AML-193 (cell line): ENCODE measurements at places on chromosomes 7 and 10.

GRCh38 chr10:63637901-63638327 lies 116.7 kb downstream of the REEP3 start:
- no peak for DNase-seq

GRCh38 chr7:14807507-14807906 lies 95.0 kb downstream of the DGKB start:
- DNase-seq, result no peak

DNA sequence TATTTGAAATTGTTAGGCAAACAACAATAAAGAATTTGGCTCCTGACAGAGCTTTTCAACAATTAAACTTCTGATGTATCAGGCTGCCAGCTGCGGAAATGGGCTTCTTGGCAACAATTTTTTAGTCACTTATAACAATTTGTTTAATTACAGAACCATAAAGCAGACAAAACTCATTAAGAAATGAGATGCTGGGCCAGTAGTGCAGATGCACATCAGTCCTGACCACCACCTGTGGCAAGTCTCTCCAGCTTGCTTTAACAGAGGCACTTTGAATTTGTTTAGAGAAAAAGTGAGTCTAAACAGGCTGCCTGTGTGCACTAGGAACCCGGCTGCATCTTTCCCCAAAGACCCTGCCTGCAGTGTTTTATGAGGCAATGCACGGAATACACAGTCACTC lies 1124.4 kb downstream of the NXPH1 start:
- no peak for DNase-seq

DNA sequence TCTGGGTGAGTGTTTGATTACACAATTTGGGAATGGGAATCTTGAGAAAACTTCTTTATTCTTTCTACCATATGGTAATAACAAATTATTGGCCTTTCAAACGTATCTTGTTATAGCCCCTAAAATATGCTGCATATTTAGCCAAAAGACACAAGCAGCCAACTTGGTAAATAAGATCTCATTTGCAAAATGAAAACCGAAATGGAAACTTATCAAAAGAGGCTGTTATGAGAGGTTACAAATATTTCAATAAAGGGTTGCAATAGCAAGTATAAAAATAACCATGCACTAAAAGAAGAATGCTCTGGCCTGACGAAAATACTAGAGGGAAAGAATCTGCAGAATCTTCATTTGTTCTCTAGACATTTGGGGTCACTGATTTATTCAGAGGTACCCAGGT lies 259.5 kb upstream of the LRRN3 start:
- DNase-seq, result no peak

DNA sequence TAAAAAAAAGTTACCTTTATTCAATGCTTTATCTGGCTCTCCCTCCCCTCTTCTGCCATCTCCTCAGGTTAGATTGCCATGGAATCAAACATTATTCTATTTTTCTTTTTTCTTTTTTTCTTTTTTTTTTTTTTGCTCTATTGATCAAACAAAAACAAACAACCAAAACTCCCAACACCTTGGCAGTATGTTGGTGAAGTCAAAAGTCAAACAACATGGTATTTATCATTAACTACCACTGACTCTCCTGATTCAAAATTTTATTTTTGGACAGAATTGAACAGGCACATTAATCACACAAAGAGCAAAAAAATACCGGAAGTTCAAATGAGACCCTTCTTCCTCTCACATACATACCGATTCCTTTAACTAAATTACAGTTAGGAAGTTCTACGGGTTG lies 6.4 kb downstream of the PON1 start:
- no peak for DNase-seq

DNA sequence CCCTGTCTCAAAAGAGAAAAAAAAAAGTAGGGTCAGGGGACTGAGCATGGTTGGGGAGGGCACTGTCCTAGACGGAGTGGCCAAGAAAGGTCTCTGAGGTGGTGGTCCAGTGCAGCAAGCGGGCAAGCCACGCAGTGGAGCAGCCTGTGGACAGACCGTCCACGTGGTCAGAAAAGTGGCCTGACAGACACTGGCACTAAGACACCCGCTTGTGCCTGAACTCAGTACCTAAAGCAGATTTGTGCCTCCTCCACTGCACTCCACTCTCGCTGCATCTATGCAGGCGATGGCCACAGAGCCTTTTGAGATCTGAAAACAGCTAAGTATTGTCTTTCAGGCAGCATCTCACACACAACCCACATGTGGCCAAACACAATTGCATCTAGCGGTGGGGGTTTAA lies 8.8 kb downstream of the ASB10 start:
- no peak for DNase-seq

GRCh38 chr10:62996925-62997324 lies 136.2 kb upstream of the NRBF2 start:
- DNase-seq, result no peak

DNA sequence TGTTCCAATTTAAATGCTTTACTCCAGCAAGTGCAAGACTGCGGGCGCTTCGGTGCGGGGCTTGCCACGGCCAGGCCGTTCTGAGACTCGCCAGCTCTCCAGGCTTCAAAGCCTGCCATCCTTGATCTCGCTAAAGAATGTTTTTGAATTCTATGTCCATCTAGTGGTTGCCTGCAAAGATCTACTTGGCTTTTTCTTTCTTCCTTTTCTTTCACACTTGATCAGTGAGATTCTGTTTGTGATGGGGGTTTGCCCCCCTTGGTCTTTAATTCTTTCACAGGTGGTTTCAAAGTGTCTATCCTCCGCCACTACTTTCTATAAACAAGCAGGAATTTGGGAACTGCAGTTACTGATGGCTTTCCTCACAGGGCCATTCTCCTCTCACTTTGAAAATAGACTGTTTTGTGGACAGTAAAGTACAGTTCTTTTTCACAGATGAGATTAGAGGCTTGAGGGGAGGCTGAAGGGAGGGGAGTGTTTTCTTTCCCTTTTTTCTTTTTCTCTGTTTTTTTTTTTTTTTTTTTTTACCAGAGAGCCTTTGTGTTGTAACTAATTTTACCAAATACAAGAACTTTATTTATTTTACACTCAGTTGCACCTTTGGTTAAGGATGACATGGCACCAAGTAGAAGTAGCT lies 15.2 kb upstream of the FBXW4 start:
- no peak for DNase-seq

DNA sequence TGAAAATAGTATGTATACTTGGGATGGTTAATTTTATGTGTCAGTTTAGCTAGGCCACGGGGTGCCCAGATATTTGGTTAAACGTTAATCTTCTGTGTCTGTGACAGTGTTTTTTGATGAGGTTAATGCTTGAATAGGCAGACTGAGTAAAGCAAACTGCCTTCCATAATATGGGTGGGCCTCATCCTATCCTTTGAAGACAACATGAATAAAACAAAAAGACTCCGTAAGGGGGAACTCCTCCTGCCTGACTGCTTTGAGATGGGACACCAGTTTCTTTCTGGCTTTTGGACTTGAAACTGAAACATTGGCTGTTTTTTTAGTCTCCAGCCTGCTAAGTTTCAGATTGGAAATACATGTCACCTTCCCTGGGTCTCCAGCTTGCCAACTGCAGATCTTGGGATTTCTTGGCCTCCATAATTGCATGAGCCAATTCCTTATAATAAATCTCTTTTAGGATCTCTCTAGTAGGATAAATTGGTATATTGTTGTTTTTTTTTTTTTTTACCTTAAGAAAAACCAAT lies 59.9 kb upstream of the GLCCI1 start:
- DNase-seq, result no peak

- peak; percentile 39 for DNase-seq
Measured at GRCh38 chr10:87818505-87819288, 671 bp upstream of the ATAD1 start.

DNA sequence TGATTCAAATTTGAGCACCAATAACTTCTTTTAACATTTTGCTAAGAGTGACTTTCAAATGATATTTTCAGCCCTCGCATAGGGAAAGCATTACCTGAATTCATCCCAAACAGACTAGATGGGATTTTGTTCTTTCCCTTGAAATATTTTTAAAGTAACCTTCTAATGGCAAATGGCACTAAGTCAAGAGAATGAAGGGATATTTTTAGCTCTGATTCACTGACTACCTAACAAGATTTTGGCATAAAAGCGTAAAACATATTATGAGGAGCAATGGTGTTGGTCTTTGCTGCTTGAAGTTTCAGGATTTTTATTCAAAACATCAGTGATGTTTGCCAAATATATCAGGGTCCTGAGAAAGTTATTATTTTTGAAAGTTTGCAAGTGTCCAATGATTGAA lies 290.3 kb downstream of the CDK14 start:
- no peak for DNase-seq

GRCh38 chr10:124700293-124701037 lies 43.7 kb downstream of the FAM53B start:
- DNase-seq, result no peak

DNA sequence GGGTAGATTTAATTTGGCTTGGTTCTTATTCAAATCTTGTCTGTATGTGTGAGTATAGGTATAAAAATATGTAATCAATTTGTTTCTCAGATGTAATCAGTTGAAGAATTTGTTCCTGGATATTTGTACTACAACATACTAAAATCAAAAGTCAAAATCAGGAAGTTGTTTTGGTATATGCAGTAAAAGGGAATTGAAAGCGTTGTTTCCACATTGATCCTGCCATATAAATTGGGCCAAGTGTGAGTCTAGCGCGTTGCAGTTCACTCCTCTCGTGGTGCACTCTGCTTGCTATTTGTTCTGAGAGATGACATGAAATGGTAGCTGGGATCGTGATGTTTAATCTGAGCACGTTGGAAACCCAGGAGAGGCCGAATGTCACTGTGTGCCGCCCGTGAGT lies 55.9 kb downstream of the SHH start:
- no peak for DNase-seq

GRCh38 chr10:11179516-11180105 lies 161.9 kb downstream of the CELF2 start:
- no peak for DNase-seq

- DNase-seq, result no peak
Measured at GRCh38 chr10:120455004-120455403, 2.0 kb upstream of the PLPP4 start.

GRCh38 chr10:115854740-115855435 lies 418.1 kb downstream of the GFRA1 start:
- no peak for DNase-seq

GRCh38 chr7:4190010-4190981 lies 491.8 kb upstream of the FOXK1 start:
- no peak for DNase-seq

- no peak for DNase-seq
Measured at GRCh38 chr10:8588135-8588534, 533.6 kb downstream of the GATA3 start.

DNA sequence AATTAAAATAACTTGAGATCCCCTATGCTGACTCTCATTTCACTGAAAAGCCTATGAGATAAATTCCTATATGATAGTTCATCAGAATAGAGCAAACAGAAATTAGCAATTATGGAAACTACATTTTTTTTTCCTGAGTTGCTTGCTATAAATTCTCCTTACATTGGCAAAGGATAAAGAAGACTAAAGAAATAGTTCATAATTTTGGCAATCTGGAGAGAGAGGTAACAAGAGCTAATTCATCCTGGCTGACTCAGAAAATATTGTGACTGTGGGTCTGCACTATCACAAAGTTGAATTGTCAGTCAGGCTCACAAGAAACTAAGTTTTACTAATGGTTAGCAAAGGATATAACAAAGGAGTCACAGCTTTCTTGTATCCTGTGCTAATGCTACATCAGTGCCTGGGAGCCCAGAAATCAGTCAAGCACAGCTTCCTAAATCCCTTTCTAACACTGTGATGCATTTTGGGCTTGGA lies 483.0 kb downstream of the MAGI2 start:
- DNase-seq, result no peak

- DNase-seq, result no peak
Measured at GRCh38 chr10:76236356-76236755, 804.9 kb downstream of the LRMDA start.

DNA sequence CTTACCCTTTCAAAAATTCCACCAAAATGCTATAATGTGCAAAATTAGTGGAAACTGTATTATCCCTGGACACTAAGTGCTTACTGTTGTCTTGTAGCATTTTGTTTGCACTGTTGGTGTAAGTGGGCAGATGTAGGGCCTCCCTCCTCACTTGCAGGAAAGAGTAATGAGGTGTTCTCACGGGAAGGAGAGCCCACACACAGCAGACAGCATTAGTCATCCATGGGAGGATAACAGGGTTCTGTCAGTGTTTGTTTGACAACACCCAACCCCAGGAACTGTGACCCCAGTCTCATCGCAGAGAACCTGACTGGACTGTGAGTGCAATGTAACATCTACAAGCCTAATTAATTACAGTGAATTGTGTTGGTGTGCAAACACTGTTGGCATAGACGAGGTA lies 58.7 kb upstream of the VSTM2A start:
- DNase-seq, result no peak

DNA sequence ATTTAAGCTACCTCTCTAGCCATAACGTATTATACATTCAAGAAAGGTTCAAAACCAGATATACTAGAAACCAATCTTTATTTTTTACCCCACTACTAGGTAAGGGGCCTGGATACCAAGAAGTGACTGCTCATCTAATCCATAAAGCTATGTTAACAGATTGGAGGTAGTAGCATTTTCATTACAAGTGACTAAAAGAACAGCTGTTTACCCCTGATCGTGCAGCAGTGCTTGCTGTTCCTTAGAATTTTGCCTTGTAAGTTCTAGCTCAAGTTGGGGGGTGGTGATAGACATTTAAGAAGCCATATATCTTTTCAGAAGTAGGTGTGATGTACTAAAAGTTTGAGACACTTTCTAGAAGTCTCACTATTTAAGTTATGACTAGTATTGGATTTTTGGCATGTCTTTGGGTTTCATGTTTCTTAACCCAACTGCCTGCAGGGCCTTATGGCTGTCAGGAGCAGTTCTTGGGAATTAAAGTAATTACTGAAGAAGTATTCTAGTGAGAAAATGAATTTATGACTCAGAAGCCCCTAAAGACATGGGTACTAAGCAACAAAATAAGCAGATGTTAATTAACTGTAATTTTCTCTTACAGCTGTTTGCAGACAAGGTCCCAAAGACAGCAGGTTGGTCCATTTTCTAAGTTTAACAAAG lies 2.3 kb downstream of the PPIA start:
- no peak for DNase-seq

DNA sequence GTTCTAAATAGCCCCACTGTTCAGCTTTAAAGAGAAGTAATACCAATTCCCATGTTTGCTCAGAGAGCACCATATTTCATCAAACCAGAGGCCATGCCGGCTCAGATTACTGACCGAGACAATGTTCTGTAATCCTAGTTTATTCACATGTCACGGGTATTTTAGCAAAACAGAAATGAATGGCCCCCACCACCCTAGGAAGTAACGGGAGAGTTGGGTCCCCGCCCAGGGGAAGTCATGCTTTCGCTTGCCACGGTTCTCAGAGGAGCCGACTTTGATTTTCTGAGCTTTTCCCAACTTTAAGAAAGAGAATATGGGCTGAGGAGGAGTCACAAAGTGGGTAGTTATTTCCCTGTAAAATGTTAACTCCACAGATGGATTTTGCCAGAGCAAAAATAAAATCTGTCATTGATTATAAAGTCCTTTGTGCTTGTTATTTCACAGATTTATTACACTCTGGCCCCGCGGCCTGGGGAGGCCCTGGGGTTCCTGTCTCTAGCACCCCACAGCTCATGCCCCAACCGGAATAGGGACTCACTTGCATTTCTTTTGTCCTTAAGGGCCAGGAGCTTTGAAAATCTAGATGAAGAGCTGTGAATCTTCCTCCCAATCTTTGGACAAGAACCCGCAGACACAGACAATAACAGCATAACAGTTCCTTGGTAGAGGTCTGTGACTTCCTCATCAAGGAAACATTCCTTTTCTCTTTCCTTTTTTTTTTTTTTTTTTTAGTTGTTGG lies 3.7 kb upstream of the GDF10 start:
- DNase-seq, result no peak

GRCh38 chr7:22470981-22471380 lies 29.0 kb downstream of the STEAP1B start:
- no peak for DNase-seq

GRCh38 chr7:121005996-121006584 lies 17.6 kb downstream of the CPED1 start:
- DNase-seq, result no peak
